ENCODE measurements at places on chromosomes 7 and 10. TPM values are rescaled to one million over a fixed set of nuclear protein-coding genes. Genes with fewer than 3 reads are reported as not detected.

Gene STEAP1B
- total RNA-seq: not detected

Gene ANKRD30A
- total RNA-seq: 1.5 TPM

Gene FAM13C
- total RNA-seq: 66.7 TPM

Gene C10orf62
- 14.0 TPM for total RNA-seq

GRCh38 chr10:77587416-77587790, 50.2 kb downstream of the KCNMA1 start:
- DNase-seq: no peak

DNA sequence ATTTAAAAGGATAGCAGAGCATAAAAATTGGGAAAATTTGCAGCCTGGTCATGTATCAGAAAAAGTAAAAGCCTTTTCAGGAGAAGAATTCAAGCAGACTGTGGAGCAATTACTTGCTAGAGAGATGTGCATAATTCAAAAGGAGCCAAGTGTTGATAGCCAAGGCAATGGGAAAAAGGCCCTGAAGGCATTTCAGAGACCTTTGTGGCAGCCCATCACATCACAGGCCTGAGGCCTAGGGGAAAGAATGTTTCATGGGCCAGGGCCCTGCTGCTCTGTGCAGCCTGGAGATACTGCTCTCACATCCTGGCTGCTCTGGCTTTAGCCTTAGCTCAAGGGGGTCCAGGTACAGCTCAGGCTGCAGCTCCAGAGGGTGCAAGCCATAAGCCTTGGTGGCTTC, 152.9 kb downstream of the MAGI2 start:
- no peak for DNase-seq

DNA sequence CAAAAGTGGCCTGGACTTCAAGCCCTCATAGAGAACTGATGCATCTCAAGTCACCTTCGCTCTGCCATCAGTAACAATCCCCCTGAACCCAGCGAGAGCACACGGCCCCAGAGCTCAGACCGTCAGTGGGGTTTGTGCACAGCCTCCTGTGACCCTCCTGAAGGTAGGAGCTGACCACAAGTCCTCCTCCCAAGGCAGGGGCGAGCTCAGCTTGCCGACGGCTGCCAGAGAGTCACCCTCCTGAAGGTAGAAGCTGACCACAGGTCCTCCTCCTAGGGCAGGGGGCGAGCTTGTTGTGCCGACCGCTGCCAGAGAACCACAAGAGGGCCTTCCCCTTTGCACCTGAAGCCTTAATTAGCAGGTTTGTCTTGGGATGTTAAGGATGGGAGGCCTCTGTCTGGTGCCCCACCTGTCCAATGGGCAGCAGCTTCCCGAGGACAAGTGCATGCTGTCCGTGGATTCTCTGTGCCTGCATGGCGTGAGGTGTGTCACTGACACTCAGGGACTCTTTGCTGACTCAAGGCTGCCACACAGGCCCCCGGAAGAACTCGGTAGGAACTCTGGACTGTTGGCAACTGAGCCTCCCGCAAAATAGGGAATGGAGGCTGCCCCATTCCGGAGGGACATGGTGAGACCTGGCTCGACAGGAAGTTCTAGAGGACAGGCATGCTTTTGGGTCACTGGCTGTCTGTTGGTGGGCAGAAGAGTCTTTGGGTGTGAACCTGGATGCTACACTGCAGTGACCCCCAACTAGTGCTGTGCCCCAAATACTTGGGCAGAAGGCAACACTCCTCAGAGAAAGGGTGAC, 487.4 kb downstream of the DNAJB6 start:
- no peak for DNase-seq

DNA sequence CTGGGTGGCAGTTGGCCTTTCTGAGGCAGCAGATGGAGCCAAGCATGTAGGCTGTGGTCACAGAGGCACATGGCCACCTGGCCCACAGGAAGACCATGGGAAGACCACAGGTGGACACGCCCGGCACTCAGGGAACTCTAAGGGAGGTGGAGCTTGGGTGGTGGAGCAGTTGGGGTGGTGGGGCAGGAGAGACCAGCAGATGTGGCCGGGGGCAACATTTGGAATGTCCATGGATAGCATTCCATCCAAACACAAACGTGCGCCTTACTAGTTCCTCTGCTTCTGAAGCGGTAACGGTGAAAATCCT, 290.9 kb downstream of the PTPRN2 start:
- no peak for DNase-seq

DNA sequence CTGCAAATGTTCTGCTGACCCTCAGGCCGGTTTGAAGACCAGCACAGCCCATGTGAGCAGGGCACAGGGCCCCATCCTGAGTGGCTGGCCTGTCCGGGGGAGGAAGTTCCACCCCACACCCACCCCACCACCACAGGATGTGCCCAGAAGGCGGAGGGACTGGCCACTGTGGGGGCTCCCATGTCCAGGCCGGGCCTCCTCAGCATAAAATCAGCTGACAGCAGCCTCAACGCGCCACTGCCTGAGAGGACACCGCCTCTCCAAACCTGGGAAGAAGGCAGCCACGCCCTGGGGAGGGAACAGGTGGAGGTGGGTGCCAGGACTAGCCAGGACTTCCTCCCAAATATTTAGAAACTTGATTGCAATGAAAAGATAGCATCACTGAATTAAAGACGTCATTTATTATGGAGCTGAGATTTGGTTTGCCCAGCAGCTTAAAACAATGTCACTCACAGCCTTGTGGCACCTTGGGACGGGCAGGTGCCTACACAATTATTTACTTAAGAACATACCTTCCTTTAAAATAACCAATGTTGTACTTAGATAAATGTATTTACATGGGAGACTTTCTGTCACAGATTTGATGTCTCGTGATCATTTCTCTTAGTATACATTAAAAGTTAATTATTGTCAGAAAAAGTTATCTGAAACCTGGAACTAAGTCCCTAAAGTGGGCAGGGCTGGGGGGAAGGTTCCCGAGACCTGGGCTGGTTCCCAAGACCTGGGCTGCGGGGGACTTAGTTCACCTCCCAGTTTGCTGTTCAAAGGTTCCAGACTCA, 27.3 kb upstream of the FAM20C start:
- peak; percentile 43 for DNase-seq

DNA sequence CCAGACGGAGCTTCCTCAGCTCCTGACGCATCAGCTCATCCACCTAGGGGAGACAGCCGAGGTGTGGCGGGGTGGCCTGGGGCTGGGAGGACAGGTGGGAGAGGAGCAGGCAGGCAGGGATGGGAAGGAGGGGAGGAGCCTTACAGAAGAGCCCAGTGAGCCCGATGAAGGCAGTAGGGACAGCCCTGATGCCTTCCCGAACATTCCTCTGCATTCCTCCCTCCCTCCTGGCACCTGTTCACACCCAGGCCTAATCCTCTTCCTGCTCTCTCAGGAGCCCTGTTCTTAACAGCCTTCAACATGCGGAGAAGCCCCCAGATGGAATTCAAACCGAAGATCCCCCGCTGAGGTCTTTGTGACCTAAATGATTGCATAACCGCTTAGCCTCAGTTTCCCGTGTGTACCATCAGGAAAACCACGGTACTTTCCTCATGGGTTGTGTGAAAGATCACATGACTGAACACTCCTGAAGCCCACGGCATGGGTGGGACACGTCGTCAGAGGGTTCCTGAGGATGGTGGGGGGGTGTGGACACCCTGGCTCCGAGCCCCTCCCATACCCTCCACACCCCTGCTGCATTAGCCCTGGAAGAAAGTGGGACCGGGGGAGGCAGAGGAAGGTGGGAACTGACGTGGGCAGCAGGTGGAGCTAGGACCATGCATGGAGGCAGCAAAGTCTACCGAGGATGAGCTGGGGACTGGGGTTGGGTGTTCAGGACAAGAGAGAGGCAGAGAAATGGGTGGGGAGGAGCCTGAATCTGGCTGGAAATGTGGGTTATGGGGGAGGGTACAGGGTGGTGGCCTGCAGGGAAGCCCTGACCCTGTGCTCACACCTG, 8.8 kb upstream of the ASB10 start:
- no peak for DNase-seq

DNA sequence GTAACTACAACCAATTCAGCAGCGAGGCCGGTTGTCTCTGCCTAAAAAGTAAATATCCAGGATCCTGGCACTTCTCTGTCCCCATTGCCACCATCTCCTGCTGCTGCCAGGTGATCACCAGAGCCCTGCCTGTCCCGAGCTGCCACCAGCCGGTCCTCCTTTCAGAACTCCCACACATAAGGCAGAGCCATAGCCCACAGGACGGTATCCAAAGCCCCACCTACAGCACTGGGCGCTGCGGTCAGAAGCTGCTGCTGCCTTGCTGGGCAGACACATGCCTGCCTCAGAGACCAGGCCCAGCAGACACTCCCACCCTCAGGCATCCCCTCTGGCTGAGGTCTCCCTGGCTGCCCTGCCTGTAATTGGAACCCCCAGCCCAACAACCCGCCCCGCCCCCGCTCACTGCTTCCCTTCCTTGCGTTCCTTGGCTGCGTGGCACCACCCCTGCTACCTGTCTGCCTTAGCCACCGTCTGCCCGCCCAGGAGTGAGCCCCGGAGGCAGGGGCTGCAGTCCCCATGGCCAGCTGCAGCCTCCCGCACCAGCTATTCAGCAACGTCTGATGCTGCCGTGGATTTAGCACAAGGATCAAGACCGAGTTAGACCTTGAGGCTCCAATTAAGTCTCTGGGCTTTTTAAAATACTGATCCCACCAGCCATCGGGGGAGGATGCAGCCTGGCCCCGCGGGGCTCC, 100.7 kb downstream of the CYTH3 start:
- DNase-seq: no peak

- no peak for DNase-seq
These were observed 82.9 kb downstream of the SEMA3D start for GRCh38 chr7:85103962-85104361.

GRCh38 chr7:17266565-17266964, 31.9 kb upstream of the AHR start:
- no peak for DNase-seq

DNA sequence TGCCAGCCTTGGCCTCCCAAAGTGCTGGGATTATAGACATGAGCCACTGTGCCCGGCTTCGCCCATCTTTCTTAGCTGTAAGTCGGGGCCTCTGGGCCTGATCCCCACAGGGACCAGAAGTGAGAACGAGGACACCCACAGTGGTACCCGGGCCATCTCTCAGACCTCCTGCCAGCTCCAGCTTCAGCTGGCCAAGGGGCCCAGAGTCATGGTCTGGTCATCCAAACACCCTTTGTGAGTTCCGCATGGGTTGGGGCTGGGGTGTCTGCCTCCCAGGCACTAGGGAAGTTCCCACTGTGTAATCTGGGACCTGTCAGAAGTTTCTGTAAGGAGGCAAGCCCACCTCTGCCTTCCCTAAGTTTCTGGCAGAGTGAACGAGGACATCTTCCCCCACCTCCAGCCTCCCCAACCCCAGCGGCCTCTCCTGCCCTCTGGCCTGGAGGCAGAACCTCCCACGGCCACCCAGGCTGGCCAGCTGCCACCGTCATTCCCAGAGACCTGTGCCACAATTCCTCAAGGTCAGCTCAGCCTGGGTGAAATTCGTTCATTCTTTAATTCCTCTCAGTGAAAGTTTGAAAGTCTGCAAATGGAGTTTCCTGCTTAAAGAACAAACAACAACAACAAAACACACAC, 19.5 kb upstream of the FOXL3 start:
- DNase-seq: no peak

DNA sequence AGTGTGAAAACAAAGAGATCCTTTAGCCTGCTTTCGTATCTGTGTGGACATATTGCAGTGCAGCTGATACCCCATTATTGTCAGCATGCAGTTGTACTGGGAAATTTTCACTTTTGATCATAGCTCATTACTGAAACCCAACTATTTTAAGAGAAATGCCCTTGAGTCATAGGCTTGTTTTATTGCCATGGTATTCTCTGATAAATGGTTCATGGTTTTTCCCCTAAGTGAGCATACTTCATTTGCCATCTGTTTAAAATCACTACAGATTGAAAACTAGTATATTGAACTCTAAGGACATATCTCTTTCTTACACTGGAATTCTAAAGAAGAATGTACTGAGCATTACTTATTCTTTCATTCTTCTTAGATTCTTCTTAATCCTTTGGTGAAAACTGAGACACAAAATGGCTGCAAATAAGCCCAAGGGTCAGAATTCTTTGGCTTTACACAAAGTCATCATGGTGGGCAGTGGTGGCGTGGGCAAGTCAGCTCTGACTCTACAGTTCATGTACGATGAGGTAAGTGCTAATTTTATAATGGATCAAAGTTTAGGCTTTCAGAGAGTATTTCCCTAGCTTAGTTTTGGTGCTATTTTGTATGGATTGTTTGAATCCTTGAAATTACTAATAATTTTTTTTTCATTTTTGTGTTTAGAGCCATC, 63.0 kb downstream of the RALA start:
- DNase-seq: no peak

GRCh38 chr7:43577485-43577951, 5.4 kb upstream of the STK17A start:
- DNase-seq: no peak

GRCh38 chr7:127962589-127963361, 68.5 kb downstream of the LRRC4 start:
- no peak for DNase-seq
